ENCODE measurements at places on chromosomes 3 and 15. TPM values are rescaled to one million over a fixed set of nuclear protein-coding genes. Genes with fewer than 3 reads are reported as not detected.

DNA sequence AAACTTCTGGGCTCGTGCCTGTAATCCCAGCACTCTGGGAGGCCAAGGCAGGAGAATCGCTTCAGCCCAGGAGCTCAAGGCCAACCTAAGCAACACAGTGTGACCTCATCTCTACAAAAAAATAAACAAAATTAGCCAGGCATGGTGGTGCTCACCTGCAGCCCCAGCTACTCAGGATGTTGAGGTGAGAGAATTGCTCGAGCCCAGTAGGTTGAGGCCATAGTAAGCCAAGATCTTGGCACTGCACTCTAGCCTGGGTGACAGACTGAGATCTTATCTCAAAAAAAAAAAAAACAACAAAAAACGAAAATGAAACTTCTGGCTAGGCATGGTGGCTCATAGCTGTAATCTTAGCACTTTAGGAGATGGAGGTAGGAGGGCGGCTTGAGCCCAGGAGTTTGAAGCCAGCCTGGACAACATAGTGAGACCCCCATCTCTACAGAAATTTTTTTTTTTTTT, 53.7 kb downstream of the PIK3CB start:
- no peaks in the 10 kb centered on the region for H3K27me3 ChIP-seq
- no peaks in the 10 kb centered on the region for H3K36me3 ChIP-seq
- H3K4me3 ChIP-seq: no peak overlapping the region
- DNase-seq: no peak
- H3K27ac ChIP-seq: no peak overlapping the region

DNA sequence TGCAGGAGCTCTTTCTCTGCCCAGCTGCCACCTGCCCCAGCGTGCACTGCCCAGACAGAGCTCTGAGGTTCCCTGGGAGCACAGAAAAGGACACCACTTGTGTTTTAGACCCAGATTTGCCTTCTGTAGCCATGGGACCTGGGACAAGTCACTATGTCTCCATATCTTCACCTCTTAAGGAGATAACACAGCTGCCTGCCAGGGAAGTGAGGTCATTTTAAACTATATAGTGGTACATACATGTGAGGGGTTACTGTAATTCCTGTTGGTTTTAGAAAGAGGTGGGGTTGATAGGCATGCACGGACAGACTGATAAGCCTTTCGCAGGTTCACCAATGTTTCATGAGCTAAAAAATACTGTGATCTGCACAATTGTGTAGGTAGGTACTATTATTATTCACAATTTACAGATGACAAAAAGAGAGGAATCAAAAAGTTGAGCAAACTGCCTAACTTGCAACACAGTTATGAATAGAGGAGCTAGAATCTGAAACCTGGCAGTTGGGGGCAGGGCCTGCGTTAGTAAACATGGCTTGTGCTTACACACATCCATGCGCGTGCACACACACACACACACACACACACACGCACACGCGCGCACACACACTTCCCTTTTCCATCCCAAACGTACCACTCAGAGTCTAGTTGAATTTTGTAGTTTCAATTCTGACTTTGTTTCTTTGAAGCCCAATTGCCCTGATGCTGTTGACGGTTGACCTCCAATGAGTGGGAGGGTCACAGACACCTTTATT, 193.6 kb downstream of the FAM43A start:
- no peaks in the 10 kb centered on the region for H3K27me3 ChIP-seq
- H3K4me3 ChIP-seq: no peak overlapping the region
- no peak for DNase-seq
- H3K36me3 ChIP-seq: no peaks in the 10 kb centered on the region

DNA sequence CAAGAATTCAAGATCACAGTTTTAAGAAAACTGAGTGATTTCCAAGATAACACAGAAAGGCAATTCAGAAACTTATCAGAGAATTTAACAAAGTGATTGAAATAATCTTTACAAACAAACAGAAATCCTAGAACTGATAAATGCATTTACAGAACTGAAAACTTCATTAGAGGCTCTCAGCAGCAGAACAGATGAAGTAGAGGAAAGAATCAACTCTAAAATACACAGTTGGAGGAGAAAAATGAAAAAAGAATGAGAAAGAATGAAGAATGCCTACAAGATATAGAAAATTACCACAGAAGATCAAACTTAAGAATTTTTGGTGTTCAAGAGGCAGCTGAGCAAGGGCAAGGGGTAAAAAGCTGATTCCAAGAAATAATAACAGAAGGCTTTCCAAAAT, 168.8 kb downstream of the POLR2M start:
- DNase-seq: no peak

GRCh38 chr3:76941376-76941775, 98.5 kb upstream of the ROBO2 start:
- DNase-seq: no peak
- H3K4me1 ChIP-seq: no peaks in the 10 kb centered on the region
- no peak overlapping the region for H3K4me3 ChIP-seq
- H3K27ac ChIP-seq: no peak overlapping the region
- no peaks in the 10 kb centered on the region for H3K27me3 ChIP-seq

DNA sequence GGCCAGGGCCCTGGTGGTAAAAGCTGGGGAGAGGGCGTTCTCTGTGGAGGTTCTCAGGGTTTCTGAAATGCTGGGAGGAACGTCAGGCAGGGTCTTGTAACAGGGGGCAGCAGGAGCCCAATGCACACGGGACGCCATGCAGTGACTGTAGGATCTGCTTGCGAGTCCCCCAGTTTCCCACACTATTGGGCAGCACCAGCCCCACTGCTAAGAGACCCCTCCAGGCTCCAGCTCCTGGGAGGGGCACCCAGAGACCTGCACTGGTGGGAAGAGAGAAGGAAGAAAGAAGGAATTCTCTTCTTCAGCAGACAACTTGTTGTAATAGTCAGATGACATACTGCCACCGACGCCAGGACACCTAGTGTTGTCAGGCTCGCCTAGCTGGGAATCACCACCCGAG, 55.2 kb upstream of the RNF7 start:
- no peak for DNase-seq
- no peak overlapping the region for H3K27ac ChIP-seq
- no peaks in the 10 kb centered on the region for H3K36me3 ChIP-seq
- no peaks in the 10 kb centered on the region for H3K4me1 ChIP-seq
- no peaks in the 10 kb centered on the region for H3K27me3 ChIP-seq

The STX19 gene
- total RNA-seq: 10.3 TPM

The XCR1 gene
- total RNA-seq: not detected

The FAM174B gene
- 14.0 TPM for total RNA-seq

The FEZF2 gene
- not detected for total RNA-seq
